ENCODE measurements at places on chromosomes 7 and 10.

GRCh38 chr7:80681272-80681885 is 42.9 kb downstream of the CD36 start:
- no peak for DNase-seq

GRCh38 chr10:78507510-78508160 is 474.0 kb downstream of the RPS24 start:
- DNase-seq = no peak

GRCh38 chr7:67487316-67487715 is 490.7 kb downstream of the TYW1 start:
- no peak for DNase-seq

DNA sequence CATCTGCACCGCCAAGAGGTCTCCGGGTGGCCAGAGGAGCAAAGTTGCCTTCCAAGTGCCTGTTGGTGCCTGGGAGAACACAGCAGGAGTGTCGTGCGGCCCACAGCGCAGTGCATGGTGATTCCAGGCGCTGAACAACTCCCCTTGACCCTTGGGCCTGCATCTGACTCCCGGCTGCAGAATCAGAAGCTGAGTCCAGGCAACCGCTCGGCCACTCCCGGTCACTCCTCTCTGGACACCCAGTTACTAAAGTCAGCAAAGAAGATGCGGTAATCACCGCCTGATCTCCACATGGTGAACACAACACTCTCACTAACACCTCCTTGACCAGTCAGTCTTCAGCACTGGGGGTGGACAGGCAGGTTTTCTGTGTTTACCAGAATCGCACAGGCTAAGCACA is 35.5 kb downstream of the SCD start:
- no peak for DNase-seq

DNA sequence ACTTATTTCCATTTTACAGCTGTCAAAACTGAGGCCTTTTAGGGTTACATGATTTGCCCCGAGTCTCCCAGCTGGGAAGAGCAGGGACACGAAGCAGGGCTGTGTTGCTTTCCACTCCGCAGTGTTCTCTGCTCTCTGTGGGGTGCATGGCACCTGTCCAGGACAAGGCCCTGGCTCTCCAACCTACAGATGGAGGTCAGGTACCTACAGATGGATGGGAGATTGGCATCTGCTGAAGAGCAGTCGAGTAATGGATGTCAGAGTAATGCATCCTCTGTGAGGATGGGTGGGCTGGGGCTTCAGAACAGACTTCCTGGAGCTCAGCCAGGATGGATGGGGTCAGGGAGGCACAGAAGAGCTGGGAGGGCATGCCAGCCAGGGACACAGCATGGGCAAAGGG is 85.0 kb downstream of the EMX2 start:
- no peak for DNase-seq

- DNase-seq = no peak
Observed at GRCh38 chr10:127398140-127398970, 150.8 kb upstream of the NPS start.

DNA sequence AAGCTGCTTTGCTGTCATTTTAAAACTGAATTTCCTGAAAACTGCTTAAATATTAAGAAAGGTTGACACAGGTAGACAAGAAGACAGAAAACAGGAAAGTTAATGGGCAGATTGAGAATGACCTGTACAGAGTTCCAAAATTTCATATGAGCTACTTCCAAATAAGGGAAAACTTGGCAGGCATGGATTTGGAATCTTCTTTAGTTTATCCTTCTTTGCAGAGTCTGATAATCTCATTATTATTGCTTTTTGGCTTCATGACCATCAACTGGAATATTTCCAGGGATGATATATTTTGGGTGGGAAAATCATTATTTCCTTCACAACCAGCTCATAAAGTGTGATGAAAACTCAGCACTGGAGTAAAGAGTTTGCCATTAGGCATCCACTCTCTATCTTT is 346.5 kb upstream of the NPVF start:
- DNase-seq = no peak

DNA sequence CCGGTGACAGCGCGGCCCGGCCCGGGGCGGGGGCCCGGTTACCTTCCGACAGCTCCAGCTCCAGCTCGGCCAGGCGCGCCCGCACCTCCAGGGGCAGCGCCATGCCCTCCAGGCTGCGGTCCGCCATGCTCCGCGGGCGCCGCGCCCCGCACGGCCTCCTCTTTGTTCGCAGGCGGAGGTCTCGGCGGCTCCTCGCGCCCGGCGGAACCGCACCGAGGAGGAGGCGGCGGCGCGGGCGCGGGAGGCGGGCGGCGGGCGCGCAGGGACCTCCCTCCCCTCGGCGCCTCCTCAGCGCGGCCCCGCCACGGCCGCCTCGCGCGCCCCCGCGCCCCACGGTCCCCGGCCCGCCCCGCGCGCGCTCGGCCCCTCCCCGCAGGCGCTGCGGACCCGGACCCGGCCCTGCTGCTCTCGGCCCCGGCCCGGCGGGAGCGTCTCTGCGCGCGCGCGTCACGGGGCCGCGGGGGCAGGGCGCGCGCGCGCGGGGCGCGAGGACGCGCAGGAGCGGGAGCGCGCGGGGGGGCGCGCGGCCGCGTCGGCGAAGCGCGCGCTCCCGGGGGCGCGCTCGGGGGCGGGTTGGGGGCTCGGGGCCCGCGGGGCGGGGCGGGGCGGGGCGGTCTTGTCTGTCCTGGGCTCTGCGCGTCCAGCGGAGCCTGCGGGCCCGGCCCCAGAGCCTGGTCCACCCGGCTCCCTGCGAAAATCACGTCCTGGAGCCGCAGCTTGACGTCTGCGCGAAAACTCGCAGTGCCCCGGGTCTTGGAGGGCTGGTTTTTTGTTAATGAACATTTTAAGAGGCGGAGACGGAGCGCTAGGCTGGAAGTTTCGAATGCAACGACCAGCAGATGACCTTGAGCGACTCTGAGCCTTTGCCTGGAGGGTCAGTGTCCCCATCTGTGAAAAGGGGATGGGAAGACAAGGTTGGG is at the start of gene DIP2C:
Gene DIP2C (minus strand): TSS at position 217 of the 920 bp plus-strand sequence. CDS start 90 bp downstream, at position 127.
- no peak for DNase-seq

- no peak for DNase-seq
Observed at GRCh38 chr10:86086418-86086817, 280.2 kb downstream of the GRID1 start.

- no peak for DNase-seq
Observed at GRCh38 chr10:101901340-101901739, 57.7 kb upstream of the KCNIP2 start.

- no peak for DNase-seq
Observed at GRCh38 chr10:70689661-70690060, 17.4 kb downstream of the ADAMTS14 start.

DNA sequence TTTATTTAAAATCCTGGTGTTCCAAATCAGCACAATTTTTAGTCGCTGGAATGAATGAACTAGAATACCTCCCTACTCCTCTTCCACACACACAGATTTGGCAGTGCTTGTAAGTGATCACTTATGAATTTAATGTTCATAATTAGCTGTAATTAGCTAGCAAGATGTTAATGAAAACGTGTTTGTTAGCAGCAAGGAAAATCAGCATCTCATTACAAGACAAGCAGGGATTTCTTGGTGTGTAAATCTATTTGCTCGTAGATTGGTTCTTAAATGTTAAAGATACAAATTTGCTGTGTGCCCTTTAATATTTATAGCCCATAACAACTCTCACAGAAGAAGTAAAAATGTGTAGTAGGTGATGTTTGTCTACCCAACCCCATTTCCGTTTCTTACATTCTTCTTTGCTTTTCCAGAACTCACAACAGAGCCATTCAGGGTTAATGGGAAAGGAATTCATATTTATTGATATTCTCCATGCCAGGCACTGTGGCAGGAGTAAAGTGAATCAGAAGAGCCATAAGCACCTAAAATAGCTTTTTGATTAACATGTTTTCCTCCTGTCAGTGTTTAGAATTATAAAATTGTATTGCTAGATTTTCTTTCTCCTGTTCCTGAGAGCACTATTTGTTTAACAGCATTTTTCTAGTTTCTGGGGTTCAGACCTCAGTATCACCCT is 49.6 kb downstream of the SEMA3C start:
- DNase-seq = no peak

GRCh38 chr7:45494885-45495284 is 79.3 kb upstream of the ADCY1 start:
- no peak for DNase-seq

DNA sequence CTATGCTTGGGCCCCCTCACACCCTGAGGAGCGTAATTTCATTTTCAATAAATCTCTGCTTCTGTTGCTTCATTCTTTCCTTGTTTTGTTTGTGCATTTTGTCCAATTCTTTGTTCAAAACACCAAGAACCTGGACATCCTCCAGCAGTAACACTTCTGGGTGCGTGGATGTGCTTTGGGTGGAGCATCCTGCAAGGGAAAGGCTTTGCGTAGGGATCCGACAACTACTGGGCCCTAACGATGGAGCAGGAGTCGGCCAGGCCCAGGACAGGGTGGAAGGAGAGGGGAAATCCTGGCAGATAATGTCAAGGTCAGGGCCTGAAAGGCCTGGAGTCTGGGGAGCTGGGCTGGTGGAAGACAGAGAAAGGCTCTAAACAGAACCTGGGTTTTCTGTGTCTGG is 231.8 kb downstream of the ADAM12 start:
- DNase-seq = no peak

DNA sequence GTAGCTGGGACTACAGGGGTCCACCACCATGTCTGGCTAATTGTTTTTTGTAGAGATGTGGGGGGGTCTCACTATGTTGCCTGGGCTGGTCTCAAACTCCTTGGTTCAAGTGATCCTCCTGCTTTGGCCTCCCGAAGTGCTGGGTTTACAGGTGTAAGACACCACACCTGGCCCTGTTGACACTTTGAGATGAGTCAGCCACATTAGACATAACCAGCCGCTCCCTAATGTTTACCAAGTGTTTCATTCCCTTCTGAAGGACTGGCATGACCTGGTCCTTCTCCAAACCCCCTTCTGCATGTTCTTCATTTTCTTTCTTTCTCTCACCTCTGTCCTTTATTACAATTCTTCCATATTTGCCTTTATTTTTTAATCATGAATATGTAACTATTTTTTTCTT is 67.8 kb downstream of the TAF3 start:
- no peak for DNase-seq

- DNase-seq = no peak
Observed at GRCh38 chr7:141641876-141642275, 60.1 kb downstream of the DENND11 start.

- no peak for DNase-seq
Observed at GRCh38 chr7:47940088-47941013, 7.9 kb downstream of the PKD1L1 start.

- no peak for DNase-seq
Observed at GRCh38 chr10:74187237-74187636, 36.2 kb downstream of the ADK start.

GRCh38 chr10:128976856-128977255 is 490.2 kb upstream of the MGMT start:
- no peak for DNase-seq

- DNase-seq = no peak
Observed at GRCh38 chr7:55458351-55458750, 93.2 kb downstream of the LANCL2 start.

- DNase-seq = no peak
Observed at GRCh38 chr7:155722118-155722517, 77.7 kb downstream of the RBM33 start.

DNA sequence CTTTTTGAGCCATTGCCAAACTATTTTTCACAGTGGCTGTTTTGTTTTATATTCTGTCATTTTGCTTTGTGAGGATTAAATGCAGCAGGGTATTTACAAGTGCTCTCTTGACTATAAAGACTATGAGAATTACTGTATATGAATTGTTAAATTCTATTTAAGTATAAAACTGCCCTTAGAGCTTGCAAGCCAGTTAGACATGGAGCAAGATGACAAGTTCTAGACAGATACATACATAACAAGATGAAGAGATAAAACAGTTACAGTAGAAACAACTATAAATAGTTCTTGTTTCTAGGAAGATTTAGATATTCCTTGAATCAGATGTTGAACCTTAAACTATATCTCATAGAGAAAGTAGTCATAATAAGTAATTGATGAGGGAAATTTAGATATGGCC is 60.6 kb downstream of the DNAH11 start:
- no peak for DNase-seq

DNA sequence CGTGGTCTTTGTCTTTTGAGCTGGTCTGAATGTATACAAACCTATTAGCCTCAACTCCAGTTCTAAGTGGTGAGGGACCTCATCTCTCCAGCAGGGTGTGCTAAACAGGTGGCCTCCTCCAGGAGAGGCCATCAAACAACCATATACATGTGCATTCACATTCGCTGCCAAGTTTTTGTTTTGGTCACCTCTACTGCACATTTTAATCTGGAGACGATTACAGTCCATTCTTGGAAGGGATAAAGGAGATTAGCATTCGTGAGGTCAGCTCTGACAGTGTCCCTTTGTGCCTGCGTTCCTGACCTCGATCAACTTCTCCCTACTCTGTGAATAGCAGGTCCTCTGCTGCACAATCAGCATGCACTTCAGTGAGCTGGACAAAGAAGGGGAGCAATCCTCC is 60.8 kb downstream of the RHOBTB1 start:
- no peak for DNase-seq

- no peak for DNase-seq
Observed at GRCh38 chr10:72176701-72177100, 39.1 kb upstream of the ANAPC16 start.
